Mesothelial cell of epicardium (in vitro differentiated cells): ENCODE measurements at places on chromosomes 7 and 10.

GRCh38 chr7:101662447-101662998 lies 33.4 kb upstream of the MYL10 start:
- no peak for DNase-seq

DNA sequence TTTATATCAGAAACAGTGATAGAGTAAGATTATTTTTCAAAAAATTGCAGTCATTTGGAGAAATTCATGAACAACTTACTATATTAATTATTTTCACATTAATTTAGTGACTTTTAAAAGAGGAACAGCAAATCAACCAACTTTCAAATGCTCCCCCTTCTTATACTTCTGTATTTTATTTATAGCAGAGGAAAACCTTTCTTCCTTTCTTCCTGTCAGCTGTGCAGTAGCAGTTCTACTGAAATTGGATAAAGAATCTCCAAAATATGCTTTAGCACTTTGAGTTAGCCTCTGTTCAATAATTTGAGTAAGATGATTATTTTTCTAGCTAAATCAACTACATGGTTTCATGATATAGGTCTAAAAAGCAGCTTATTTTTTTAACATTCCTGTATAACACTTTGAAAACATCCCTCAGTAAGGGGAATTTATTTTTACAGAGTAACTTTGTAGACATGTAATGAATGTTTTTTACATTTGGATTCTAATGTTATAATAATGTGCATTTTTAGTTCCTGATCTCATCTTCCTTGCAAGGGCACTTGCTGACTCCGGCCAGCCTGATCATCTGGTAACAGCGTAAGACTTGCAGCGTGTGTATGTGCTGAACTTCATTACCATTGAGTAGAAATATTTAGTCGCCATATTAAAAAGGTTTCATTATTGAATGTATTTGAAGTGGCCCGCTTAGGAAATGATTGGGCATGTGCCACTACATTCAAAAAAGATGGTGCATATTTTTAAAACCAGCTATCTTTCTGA lies 158.3 kb upstream of the HDAC9 start:
- no peak for DNase-seq

DNA sequence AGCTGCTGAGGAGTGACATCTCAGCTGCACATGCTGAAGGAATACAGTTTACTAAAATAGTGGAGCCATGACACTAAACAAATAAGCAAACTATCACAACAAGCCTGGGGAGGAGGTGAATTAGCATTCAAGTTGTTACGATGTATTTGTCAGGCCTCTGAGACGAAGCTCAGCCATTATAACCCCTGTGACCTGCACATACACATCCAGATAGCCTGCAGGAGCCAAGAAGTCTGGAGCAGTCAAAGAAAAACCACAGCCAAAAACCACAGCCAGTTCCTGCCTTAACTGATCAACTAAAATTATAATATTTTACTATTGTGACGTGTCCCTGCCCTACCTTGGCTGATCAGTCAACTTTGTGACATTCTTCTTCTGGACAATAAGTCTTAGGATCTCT lies 68.6 kb downstream of the NSUN6 start:
- no peak for DNase-seq

DNA sequence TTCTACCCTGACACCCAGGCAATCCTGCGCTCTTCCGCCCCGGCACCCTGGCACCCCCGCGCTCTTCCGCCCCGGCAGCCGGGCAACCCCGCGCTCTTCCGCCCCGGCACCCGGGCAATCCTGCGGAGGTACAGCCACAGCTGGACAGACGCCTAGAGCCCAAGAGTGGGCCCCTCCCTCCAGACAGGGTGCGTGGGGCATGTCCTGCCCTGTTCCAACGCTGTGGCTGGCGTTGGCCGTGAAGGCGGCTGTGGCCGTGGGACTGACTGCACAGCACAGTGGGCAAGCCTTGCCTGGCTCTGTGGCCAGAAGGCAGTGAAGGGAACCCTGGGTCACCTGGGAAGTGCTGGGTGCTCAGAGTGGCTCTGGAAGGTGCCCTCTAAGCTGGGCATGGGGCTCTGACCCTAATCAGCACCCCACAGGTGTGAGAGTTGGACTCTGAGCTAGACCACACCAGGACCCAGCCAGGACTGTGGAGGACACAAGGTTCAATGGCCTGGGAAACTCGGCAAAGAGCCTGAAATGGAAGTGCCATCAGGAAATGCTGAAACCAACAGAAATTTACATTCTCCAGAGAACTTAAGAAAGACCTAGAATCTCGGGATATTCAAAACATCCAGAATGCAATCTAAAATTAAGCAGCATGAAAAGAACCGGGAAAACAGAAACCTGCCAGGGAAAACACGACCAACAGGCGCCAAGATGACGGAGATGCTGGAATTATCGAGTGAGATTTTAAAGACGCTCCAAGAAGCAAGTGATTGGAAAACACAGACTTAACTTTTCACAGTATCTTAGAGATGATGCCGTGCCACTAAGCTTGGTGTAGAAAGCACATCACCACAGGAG lies 253.6 kb downstream of the ELFN1 start:
- DNase-seq = no peak

DNA sequence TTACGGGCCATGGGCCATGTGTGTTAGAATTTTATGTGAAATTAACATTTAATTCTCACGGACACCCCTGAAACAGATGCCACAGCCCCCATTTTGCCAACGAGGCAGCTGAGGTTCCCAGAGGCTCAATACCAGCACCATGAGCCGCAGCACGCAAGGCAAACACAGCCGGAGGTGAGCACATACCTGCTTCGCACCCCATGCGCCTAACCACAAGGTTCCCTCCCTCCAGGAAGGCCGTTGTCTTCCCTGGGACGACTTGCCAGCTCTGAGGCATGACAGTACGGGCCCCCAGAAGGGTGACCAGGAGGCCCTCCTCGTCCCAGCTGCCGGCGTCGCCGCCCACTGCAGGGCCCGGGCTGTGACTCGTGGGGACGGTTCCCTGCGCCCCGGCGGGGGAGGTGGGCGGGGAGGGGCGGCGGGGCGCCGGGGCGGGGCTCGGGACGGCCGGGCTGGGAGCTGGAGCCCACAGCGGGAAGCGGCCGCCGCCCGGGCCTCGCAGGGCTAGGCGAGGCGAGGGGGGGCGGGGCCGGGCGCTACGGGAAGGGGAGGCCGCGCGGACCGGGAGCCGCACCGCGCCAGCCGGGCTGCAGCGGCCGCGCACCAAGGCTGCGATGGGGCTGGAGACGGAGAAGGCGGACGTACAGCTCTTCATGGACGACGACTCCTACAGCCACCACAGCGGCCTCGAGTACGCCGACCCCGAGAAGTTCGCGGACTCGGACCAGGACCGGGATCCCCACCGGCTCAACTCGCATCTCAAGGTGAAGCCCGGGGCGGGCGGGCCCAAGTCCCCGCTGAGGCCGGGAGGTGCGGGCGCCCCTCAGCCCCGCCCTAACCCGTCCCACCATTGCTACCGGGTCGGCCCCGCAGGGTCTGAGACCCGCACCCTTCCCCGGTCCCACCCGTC lies at the start of gene CAV2:
TSS of gene CAV2 (plus strand) at position 571 of the 910 bp plus-strand sequence. CDS start at position 615, 44 bp downstream.
- peak; percentile 35 for DNase-seq
